ENCODE measurements at places on chromosomes 6 and 20.

DNA sequence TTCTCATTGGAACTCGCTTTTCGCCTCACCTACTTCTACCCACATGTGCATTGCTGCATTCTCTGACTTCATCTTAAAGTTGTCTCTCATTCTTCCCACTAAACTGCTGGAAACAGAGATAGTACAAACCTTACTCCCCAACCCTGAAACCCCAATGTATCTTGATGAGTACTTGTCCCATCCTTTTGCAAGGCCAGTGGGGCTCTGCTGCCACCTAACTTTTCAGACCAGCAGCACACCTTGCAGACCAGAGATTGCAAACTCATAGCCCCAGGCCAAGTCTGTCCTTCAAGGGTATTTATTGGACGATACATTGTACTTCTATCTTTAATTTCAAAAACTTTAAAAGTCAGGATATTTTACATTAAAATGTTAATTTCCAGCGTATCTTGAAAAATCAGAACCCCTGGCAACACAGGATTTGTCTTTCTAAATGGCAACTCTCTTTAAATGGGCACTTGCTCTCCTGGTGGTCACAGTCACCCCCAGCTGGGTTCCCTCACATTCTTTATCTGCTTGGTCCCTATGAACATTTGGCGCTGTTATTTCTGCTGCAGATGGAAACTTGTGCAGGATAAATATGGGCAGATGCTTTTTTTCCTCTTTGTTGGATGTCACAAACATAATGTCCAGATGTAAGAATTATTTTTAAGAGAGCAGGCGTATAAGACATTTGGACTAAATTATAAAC, 83.9 kb downstream of the SOD2 start:
- DNase-seq: peak; percentile 51

- DNase-seq: no peak
Measured at GRCh38 chr6:53730767-53731166, 64.0 kb upstream of the LRRC1 start.

DNA sequence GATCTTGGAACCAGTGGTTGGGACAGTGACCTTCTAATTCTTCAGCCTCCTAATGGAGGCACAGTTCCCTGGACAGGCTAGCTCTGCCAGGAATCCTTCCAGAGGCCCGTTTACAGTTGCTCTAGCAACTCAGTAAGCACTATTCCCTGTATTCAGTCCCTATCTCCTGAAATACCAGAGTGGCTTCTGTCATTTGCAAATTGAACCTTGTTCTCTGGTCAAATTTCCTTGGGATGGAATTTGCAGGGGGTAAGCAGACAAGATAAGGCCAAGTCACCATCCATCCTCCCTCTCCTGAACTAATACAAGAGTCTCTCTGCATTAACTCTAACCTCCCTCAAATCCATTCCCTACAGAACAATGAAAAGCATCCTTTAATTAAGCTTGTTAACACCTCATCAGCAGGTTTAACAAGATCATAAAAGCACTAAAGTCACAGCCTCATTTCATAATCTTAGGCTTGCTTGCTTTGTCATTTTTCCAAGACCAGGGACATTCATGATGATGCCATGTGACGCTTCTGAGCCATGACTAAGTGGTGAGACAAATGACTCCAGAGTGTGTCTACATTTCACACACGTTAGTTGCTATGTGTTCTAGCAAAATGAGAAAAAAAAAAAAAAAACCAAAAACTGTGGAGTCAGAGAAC, 37.1 kb downstream of the SLC22A23 start:
- DNase-seq: no peak

GRCh38 chr6:130138909-130139242, 83.9 kb downstream of the SAMD3 start:
- DNase-seq: peak; percentile 6

DNA sequence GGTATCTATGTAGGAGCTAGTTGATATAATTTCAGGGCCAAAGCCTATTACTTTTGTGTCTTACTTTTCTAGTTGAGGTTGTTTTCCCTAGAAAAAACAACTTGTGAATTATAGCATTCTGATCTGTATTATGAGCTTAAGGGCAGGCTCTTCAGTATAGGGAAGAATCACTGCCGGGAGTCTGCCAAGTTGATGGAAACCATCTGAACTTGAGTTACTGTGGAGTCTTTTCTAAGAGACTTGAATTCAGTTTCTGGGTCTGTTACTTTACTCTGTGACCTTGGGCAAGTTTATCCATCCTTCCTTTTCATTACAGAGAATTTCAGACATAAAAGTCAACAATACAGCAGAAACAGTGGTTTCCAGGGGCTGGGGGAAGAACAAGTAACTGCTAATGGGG, 2.1 kb upstream of the CASS4 start:
- no peak for DNase-seq

All from hematopoietic multipotent progenitor cell treated with erythropoietin and hydrocortisone succinate and interleukin-3 and kit ligand, for 4 days (in vitro differentiated cells).